Activated naive CD4-positive, alpha-beta T cell treated with anti-CD3 and anti-CD28 coated beads, Interleukin-2, amount 50 U/mL, for 16 hours (primary cell): ENCODE measurements at places on chromosomes 2 and 18.

DNA sequence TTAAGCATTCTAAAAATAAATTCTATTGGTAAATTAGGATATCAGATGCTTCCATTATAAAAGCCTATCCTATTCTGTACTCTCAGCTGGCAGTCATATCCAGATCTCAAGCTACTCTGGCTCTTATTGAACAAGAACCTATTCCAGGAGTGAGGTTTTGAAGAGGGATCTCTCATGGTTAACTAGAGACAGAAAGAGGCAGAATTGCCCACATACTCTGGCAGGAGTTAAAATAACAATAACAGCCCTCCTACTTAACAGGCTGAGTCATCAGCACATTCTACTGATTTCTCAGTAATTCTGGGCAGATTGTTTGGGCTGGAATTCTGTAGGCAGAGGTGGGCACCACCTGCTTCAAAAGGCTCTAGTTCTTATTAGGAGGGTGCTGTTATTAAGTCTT, 142.0 kb upstream of the UNC80 start:
- DNase-seq, result no peak

DNA sequence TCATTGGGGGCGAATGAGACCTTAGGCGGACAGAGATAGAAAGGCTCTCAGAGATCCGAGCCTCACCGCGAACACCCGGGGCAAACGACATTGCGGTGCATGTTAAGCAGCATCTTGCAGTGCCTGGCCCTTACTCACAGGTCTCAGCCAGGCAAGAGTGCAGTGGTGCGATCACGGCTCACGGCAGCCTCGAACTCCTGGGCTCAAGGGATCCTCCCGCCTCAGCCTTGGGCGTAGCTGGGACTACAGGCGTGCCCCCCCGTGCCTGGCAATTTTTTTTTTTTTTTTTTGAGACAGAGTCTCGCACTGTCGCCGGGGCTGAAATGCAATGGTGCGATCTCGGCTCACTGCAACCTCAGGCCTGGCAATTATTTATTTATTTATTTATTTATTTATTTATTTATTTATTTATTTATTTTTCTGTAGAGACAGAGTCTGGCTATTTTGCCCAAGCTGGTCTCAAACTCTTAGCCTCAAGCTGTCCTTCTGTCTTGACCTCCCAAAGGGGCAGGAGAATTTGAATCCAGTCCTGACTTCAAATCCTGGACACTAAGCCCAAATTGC, 1.3 kb downstream of the LAMA3 start:
- no peak for DNase-seq

DNA sequence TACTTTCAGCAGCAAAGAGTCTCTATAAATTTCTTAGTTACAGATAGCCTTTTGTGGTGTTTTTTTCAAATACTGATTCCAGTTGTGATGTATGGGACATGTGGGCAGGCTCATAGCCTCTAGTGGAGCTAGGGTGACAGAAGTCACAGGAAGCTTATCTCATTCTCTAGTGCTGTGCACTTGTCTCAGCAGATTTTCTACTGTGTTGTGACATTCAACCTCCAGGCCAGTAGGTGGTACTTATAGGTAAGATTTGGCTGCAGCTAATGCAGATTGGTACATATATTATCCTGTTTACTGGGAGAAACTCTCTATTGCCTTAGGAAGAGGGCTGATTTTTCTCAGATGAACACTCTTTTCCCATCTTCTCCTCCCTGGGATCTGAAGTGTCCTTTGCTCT, 176.2 kb downstream of the CALCRL start:
- no peak for DNase-seq

DNA sequence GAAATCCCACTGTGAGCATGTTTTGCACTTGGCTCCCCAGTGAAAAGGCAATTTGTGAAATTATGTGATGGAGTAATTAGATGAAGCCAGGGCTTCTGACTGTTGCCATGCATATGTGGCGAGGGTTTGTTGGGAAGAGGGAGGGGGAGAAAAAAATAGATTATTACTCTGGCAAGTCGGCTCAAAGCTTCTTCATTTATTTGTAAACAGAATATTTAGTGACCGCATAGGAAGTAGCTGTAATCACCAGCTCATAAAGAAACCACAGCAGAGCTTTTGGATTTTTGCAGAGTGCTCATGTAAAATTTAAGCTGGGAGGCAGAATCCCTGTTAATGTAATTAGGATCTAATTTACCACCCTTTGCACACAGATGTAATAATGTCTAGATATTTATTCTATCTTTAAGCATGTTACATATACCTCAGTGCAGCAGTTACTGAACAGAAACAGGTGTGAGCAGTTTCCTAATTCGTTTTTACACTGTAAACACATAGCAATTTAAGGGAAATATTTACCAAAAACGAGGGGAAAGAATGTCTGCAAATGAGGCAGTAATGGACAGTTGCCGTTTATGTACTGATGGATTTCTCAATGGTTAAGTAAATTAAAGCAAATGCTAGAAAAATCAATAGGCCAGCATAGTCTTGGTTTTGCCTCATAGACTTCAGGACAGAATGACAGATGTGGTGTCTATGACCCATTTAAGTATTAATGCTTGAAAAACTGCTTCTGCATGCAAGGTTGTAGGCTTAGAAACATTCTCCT, 87.9 kb downstream of the MEIS1 start:
- DNase-seq, result no peak

GRCh38 chr2:138369856-138370255, 131.7 kb upstream of the SPOPL start:
- DNase-seq, result no peak

DNA sequence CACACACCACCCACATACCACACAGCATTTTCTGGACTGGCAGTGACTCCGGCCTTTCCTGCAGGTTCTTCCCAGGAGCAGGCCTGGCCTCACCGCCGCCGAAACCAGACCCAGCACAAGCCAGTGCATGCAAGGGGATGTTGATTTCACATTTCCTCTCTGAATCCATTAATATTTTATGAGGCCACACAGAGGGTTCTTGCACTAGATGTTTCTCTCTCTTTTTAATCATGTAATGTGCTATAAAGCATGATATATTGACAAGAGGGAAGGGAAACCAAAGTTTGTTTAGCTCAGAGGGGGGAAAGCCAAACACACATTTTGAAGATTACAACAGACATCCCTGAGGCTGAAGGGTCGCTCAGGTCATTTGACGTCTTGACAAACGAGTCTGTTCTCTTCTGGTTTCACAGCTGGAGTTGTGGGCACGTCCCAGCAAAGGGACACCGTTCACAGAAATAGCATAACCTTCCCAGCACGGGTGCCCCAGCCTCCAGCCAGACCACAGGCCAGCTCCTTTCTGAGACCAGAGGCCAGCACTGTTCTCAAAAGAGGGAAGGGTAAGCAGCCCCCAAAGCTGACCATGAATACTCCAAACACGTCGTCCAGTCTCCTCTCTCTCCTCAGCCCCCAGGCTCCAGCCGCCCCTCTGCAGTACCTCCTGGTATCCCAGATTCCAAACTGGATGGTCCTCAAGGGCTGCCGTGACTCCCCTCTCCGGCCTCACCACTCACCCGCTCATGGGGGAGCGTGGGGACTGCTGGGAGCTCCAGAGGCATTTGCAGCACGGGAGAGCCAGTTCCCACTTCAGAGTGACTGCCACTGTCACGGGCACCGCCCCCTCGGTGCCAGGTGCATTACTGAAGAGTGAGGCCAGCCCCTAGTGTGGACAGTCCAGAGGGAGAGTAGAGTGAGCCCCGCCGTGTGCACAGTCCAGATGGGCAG, 340.3 kb upstream of the SALL3 start:
- no peak for DNase-seq

- DNase-seq, result no peak
These were observed 143.9 kb downstream of the ESCO1 start for GRCh38 chr18:21456428-21457178.
